Activated CD4-positive, alpha-beta memory T cell treated with anti-CD3 and anti-CD28 coated beads, Interleukin-2, amount 10 ng/mL, durations not matched to agents 7 days and 5 days (primary cell): ENCODE measurements at places on chromosomes 5 and 9. TPM values are rescaled to one million over a fixed set of nuclear protein-coding genes. Genes with fewer than 3 reads are reported as not detected.

DNA sequence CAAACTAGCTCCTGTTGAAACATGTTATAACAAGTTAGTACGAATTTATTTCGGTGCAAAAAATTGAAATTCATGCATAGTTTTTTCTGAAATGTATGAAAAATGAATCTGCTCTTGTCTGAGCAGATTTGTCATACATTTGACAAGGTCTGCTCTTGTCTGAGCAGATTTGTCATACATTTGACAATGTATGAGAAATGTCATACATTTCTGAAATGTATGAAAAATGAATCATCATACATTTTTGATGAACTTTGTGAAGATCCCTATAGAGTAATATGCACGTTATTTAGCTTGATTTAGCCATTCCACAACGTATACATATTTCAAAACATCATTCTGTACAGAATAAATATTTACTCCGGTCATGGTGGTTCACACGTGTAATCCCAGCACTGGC, 85.9 kb upstream of the PARP8 start:
- no peak for DNase-seq

- no peak for DNase-seq
These were observed 3.1 kb downstream of the KCTD16 start for GRCh38 chr5:144173766-144174165.

DNA sequence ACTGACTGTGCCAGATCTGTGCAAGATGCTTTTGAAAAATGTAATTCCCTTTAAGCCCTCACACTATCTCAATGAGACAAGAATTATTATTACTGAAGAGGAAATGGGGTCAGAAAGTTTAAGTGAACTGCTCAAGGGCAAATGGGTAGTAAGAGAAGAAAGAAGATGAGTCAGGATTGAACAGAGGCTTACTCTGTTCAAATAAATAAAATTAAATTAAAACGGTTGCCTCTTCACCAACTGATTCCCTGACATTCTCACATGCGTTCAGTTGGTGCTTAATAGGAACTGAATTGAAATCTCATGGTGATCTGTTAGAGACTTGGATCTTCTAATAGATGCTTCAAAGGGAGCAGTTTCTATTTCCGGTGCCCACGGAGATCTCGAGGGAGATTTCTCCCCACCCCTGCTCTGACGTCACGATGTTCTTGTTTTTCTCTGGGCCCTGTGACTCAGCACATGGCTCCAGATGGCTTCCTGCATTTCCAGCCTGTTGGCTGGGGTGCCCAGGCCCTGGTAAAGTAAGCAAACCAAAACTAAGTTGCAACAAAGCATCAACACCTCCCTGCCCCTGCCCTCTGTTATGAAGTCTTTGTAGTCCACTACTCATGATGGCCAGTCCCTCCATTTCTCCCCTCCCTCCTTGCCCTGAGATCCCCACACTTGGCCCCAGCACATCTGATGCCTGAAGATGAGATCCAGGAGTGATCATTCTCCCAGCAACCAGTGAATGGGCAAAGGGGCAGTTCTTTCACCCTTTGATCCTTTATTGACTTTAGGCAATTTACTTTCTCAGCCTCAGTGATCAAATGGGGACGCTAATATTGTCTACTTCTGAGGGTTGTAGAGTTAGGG, 106.1 kb upstream of the CPEB4 start:
- peak; percentile 67 for DNase-seq

GRCh38 chr9:22169243-22169642, 160.1 kb upstream of the CDKN2B start:
- DNase-seq = no peak

The MEIKIN gene
- 2.2 TPM for total RNA-seq

DNA sequence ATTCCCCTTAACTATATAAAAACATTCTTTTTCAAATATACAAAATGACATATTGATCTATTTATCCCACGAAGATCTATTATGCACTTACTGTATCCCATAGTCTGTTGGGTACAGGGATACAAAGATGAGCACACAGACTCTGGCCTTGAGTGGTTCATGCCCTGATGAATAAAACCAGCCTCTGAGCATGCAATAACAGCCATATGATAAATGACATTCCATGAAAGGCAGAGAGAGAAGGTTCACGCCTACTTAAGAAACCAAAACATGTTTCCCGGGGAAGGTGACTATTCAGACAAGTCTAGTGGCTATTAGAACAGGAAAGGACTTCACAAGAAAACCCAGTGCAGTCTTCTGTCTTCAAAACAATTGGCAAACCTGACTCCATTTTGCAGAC, 406.2 kb upstream of the BRINP1 start:
- no peak for DNase-seq

The STK32A gene
- total RNA-seq = not detected

The GABRA6 gene
- not detected for total RNA-seq

DNA sequence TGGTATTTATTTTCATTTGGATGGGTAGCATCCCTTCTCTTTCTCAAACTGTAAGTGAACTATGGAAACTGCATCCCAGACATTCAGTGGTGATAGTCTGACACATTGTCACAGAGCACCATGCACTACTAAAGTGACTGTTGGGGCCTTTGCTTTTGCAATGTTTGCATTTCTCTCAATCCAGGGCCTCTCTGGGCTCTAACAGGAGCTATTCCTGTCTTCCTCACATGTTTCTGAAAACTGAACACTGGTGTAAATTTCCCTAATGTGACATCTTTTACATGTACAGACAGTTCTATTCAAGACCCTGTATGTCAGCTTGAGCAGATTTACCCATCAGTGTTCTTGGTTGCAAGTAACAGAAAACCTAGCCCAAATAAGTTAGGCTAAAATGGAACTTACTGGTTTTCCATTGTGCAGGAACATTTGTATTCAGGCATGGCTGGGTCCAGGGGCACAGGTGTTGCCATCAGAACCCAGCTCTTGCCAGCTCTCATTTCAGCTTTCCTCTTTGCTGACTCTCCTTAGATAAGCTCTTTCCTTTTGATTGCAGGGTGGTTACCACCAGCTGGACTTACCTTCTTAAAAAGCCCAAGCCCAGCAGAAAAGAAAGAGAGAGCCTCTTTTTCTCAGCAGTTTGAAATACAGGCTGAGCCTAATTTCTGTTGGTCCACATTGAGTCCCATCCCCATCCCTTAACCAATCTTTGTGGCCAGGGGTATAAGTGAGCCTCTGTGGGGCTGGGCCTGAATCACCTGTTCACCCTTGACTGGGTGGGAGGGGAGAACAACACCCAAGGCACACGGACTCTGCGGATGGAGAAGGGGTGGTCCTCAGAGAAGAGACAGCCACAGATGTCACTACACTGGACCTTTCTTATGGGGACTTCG, 234.3 kb downstream of the NR3C1 start:
- DNase-seq = no peak

DNA sequence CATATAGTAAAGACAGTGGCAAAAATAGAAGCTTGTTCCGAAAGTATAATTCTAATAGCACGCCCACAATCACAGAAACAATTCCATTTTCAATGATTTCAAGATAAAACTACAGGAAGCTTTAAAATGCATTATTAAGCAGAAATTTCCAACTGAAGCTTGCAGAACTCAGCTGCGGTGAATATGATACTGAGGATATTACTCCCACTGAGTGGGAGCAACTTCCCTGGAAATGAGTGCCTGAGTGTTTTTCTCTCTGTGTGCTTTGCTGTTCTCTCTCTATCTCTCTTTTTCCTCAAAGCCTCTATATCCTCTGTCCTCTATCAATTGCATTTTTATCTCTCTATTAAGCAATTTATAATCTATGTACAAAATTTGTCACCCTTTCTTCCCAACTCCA, 187.5 kb upstream of the PRDM9 start:
- no peak for DNase-seq

DNA sequence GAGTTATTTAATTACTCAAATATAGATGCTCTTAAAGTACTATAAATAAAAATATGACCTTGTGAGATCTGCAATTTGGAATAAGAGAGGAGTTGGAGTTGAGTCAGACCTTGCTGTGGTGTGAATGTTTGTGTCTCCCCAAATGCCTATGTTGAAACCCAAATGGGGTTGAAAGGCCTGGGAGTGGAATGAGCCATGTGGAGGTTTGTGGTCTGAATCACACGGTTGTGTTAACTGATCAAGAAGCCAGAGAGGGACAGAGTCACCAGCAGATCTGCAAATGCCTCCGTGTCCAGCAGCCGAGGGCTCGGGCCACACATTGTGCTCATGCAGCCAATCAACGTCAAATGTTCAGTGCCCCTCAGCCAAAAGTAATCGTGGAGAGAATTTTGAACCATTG, 404.4 kb downstream of the ICE1 start:
- no peak for DNase-seq

DNA sequence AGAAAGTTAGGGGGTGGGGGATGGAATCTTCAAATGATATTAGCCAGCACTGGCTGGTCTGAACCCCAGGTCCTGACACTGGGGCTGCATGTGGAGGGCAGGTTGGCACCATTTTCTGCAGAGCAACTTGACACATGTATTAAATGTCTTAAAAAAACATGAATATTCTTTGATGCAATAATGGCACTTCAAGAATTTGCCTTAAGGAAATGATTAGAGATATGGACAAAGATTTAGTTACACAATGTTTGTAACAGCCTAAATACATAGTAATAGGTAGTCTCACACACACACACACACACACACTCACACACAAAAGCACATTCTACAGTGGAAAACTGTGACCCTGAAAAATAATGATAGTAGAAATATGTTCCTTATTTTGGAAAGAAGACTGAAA, 3.6 kb downstream of the SVEP1 start:
- DNase-seq = no peak

The NPDC1 gene
- total RNA-seq = 82.8 TPM

The PCDHGC4 gene
- not detected for total RNA-seq

DNA sequence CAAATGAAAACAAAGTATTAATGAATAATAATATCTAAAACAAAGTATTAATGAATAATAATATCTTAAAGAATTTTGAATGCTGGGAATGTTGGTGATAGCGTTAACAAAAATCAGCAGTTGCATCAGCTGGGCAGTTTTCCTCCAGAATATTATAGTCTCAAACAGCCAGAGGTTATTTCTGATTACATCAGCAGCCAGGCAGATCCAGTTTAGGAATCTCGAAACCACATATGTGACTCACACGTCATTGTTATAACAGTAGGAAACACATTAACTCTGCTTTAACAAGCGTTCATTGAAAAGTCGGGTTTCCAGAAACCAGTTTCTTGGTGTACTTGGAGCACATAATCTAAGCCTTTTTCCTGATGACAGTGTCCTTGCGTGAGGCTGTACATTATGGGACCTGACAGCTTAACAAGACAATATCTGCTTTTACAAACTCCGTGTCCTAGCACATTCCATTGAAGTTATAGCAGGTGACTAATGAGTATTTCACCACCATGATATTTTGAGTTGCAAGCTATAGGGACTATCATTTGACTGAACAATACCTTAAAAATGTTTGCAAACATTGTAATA, 559.5 kb upstream of the KLF4 start:
- no peak for DNase-seq

- DNase-seq = no peak
These were observed 43.1 kb upstream of the NSMF start for GRCh38 chr9:137502008-137502911.

GRCh38 chr9:33932078-33932807, 115.3 kb downstream of the UBE2R2 start:
- no peak for DNase-seq

- DNase-seq = no peak
These were observed 94.9 kb downstream of the TLE1 start for GRCh38 chr9:81594415-81594814.

The WNK2 gene
- 0.05 TPM for total RNA-seq

DNA sequence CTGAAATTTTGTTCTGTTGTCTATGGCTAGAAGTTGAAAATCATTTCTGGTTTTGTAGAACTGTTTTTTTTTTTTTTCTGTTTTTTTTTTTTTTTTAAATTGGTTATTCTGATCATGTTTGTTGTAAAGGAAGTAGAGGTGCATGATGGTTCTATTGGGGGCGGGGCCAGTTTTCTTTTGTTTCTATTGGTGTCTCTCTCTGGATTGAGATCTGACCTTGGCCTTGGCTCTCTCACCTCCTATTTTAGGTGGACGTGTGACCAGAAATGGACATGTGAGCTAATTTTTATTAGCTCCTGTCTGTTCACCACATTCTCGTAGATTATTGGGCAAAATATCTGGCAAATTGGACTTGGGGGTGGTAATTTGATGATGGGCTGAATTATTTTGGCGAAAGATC, 3.2 kb downstream of the ZNF618 start:
- DNase-seq = no peak

DNA sequence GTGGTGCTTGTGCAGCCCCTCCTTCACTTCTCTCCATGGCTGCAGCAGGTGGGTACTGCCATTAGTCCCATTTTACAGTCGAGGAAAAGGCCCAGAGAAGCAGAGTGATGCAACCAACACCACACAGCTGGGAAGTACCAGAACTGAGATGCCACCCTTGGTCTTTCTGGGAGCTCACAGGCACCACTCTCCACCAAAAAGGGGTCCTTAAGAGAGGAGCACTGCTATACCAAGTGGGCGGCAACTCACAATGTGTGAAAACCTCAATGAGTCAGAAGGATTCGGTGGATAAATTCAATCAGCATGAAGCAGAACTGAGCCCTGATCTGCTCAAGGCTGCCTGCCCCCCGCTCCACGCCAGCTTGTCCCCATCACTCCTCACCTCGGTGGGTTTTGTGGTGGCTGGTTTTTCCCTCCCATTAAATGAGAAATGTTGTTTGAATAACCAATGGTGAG, 213.7 kb downstream of the FSTL4 start:
- DNase-seq = no peak

The STPG3 gene
- not detected for total RNA-seq

The PSAT1 gene
- total RNA-seq = 130 TPM

DNA sequence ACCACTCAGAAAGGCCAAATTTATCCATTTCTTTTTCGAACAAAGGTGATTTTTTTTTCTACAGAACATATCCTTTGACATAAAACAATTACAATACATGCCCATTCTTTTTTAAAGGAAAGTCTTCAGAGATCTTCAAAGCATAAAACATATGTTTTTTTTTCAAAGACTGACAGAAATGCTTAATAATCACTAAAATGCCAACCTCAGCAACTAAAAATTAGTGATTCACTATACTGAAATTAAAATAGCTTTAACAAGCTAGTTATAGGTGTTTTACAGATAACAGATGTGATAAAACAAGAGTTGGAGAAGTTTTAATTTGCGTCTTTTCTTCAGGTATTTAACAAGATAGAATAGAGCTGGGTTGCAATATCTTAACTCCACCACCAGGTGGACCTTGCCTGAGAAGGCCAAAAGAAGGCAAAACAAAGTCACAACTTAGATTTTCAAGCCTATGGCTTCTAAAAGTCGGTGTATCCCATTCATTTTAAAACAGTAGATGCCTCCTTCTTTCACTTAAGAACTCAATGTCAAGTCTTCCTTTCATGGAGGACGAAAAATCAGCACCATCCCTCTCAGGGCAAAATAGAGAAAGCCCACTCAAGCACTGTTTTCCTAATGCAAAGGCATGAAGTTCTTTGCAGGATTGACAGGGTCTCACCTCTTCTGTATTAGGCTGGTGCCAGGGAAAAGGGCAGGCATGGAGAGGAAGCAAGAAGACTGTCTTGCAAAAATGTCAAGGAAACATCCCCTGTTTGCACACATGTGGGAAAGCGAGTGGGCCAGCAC, 31.1 kb upstream of the CPLX2 start:
- DNase-seq = peak; percentile 19

- no peak for DNase-seq
These were observed 66.8 kb upstream of the ITGA2 start for GRCh38 chr5:52922384-52922783.

DNA sequence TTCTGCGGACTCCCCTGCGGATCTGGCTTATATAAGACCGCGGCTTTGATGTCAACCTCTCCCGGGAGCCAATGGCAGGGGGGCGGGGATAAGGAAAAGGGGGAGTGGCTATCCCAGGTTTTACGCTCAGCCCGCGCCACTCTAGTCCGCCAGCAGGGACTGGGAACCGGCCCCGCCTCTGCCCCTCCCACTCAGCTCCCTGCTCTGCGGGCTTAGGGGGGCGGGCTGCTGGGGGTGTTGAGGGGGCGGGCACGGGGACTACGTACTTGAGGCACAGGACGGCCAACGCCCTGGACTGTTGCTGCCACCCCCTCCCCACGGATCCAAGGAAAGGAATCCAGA, at the start of gene HAND1:
Gene HAND1 (minus strand): TSS at position 4 of the 342 bp plus-strand sequence. CDS start 219 bp downstream, outside the sequence.
- DNase-seq = no peak
